ENCODE measurements at places on chromosomes 7 and 10.
A peak's percentile ranks its signal among the peaks of the same experiment; 100 is the strongest.

GRCh38 chr10:75624638-75625037 lies 193.2 kb downstream of the LRMDA start:
- DNase-seq = no peak

DNA sequence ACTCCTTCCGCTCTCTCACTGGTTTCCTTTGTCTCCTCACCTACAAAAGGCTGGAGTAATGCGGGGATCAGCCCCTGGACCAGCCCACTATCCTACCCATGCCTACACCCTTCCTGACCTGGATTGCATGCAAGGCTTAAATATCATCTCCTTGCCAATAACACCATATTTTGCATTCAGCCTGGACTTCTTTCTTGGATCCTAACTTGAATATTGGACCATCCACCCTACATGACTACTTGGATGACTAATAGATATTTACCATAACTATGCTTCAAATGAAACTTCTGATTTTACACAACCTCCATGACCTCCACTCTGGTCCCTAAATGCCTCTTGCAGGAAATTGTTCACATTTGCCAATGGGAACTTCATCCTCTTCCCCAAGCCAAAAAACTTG lies 188.3 kb upstream of the AKR1E2 start:
- no peak for DNase-seq

- no peak for DNase-seq
Measured at GRCh38 chr10:119483839-119484238, 58.7 kb downstream of the RGS10 start.

DNA sequence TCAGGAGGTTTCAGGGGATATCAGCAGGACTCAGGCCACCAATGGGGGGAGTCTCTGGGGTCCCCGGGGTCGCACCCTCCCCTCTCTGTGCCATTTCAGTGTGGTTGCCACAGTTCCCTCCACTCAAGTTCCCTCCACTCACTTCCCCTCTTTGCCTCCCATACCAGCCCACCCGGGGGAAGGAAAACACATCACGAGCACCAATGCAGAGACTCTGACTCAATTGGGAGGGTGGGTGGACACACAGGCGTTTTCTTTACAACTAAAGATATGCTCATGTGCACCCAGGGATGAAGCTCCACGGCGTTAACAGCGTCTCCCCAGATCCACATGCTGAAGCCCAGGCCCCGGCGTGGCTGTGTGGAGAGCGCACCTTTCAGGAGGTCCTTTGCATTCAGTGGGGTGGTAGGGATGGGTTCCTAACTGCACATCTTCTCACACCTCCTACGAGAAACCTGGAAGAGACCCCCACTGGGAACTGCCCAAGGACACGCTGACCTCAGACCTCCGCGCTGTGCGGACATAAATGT lies 254.1 kb downstream of the ZMYND11 start:
- DNase-seq = no peak

DNA sequence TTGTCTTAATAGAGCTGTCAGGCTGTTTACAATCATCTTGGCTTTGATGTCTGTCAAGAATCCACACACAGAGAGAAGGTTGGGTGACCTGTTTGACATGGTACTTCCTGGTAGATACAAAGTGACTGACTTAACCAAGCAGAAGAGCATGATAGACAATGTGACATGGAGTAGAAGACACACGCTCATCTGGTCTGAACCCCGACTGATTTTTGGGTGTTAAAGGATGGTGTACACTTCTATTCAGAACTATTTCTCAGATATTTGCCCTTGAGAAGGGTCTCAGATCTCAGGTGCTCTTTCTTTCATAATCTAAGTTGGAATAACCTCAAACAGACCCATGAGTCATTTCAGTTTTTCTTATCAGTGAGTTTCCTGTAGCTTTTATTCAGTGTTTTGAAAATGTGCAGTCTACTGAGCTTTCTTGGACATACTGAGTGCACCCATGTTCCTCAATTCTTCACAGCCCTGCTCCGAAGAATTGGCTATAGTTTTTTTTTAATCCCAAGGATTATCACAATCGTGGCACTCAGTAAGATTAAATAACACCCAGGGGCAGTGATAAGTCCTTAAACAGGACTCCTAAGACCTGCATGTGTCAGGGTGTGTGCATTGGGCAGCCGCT lies 46.4 kb upstream of the NXPH1 start:
- DNase-seq = no peak

- no peak for DNase-seq
Measured at GRCh38 chr7:5590596-5591277, 167.1 kb upstream of the TNRC18 start.

- DNase-seq = no peak
Measured at GRCh38 chr7:101977249-101977648, 159.8 kb downstream of the CUX1 start.

- DNase-seq = no peak
Measured at GRCh38 chr7:16913643-16914042, 31.9 kb upstream of the AGR3 start.

GRCh38 chr10:74898201-74898976 lies 72.0 kb downstream of the KAT6B start:
- DNase-seq = no peak

DNA sequence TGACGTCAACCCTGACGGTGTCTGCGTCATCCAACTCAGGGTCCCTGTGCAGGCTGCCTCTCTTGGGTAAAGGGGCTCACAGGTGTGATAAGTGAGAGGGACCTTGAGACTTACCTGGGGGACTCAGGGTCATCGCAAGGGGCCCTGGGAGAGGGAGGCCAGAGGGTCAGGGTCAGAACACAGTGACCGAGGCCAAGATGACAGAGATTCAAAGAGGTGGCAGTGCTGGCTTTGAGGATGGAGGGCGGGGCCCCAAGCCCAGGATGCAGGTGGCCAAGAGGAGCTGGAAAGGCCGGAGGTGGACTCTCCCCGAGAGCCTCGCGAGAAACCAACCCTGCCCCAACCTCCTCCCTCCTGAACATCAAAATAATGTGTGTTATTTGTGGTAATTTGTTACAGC lies 165.2 kb upstream of the PPP2R2D start:
- DNase-seq = no peak

GRCh38 chr10:51468424-51468823 lies 231.0 kb downstream of the CSTF2T start:
- no peak for DNase-seq

GRCh38 chr7:91517201-91517785 lies 253.1 kb downstream of the FZD1 start:
- DNase-seq = peak; percentile 33

- peak; percentile 95 for DNase-seq
Measured at GRCh38 chr10:91409869-91410637, at the start of gene HECTD2. Gene HECTD2, plus strand, starts transcription at chr10:91410344. Its CDS starts 95 bp downstream, at chr10:91410439.

GRCh38 chr10:12448729-12449391 lies 99.5 kb downstream of the CAMK1D start:
- DNase-seq = no peak

GRCh38 chr10:47261121-47261520 lies 38.9 kb upstream of the GDF10 start:
- DNase-seq = no peak

DNA sequence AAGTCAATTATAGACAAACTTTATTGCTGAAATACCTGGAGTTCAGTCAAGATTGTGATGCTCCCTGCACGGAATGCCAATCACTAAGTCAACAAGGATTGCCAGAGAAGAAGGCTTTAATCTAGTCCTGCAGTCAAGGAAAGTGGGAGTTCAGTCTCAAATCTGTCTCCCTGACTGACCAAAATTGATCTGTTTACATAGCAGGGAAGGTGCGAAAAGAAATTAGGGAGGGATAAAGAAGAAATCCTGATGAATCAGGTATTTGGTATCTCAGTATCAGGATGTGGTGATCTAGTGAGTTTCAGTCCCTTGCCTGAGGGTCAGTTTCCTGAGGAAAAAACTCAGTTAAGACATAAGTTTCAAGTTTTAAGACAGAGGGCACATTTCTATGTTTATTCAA lies 2.1 kb upstream of the AKR1D1 start:
- no peak for DNase-seq
